Midbrain (tissue), 1 donor: ENCODE measurements at places on chromosomes 3 and 15.

DNA sequence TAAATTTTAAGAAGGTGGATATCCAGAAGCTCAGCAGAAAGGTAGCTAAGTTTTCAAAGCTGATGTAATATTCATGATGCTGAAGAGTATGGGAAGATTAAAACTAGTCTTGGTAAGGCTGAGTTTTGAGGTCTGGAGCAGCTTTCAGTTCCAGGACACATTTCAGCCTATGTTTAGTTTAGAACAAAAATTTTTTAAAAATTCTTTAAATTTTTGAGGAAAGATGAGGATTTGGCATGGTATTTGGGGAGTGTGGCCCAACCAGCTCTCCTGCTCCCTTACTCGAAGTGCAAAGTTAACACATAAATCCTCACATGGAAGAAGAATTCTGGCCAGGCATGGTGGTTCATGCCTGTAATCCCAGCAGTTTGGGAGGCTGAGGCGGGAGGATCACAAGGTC is 1039.1 kb downstream of the NAALADL2 start:
- no peak for DNase-seq

DNA sequence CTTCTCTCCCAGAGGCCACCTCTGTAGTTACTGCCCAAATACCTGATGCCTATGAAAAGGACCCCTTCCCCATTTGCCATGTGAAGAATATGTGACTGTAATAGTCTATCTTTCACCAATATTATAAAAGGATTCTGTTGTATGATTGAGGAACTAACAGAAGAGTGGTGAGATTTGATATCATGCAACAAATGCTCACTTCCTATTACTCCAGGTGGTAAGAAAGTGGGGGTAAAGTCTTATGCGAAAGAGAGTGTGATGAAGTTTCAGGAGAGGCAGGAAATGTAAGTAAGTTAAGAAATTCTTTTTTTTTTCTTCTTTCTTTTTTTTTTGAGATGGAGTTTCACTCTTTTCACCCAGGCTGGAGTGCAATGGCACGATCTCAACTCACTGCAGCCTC is 24.4 kb upstream of the RAP2B start:
- DNase-seq = no peak

DNA sequence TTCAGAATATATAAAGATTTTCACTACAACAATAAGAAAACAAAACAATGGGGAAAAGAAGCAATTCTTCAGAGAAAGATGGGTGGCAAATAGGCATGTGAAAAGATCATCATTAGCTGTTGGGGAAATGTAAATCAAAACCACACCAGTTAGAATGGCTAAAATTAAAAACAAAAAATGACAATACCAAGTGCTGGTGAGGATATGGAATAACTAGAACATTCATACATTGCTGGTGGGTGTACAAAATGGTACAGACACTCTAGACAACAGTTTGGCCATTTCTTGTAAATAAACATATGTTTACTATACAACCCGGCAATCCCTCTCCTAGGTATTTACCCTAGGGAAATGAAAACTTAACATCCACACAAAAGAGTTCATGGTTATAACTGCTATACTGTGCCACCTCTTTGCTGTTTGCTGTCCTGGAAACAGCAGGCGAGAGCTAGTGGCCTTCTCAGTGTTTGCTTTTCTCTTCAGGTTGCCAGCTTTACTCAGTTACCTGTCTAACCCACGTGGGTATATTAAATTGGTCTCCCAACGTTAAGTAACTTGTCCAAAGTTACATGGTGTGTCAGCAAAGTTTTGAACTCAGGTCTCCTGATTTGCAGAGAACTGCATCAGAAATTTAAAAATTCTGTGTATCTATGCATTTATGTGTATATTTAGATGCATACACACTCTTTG is 4.6 kb upstream of the NIT2 start:
- no peak for DNase-seq

- DNase-seq = no peak
Observed at GRCh38 chr3:81951106-81951505, 189.7 kb upstream of the GBE1 start.

- DNase-seq = no peak
Observed at GRCh38 chr3:99176169-99176964, 274.9 kb upstream of the DCBLD2 start.

DNA sequence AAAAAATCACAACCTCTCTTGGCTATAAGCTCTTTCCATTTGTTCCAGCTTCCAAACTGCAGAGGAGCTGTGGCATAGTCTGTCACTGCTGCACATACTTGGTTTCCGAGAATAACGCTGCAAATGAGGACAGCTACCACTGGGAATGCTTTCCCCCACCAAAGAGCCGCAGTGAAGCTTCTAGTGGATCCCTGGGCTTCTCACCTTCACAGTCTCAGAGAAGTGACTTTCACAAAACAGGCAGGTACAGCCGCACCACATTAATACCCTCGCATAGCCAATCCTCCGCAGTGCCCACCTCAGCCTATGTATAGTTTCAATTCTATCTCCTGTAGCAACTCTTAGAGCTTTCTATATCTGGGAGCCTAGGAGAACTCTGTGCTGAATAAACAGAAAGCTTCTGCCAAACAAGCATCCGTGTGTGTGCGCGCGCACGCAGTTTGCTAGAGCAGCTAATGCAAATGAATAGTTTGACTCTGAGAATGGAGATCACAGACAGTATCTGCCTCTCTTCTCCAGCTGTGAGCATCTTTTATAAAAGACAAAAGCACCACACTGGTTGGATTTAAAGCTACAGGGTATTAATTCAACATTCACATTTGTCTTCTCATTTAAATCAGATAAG is 81.9 kb upstream of the PLXND1 start:
- peak; percentile 90 for DNase-seq

DNA sequence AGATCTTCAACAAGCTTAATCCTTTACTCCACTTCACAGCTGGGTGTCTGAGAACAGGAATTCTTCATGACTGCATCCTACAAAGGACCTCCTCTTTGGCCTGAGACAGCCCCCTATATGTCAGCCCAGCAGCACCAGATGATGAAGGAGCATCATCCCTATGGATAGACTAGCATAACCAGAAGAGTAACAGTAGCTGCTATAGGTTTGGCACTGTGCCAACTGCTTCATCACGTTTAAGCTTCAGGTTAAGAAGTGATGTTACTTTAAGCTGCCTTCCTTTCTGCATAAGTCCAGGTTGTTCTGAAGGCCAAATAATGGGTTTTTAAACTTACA is 50.6 kb downstream of the CMSS1 start:
- no peak for DNase-seq

- no peak for DNase-seq
Observed at GRCh38 chr15:101469520-101470288, 19.8 kb downstream of the PCSK6 start.

DNA sequence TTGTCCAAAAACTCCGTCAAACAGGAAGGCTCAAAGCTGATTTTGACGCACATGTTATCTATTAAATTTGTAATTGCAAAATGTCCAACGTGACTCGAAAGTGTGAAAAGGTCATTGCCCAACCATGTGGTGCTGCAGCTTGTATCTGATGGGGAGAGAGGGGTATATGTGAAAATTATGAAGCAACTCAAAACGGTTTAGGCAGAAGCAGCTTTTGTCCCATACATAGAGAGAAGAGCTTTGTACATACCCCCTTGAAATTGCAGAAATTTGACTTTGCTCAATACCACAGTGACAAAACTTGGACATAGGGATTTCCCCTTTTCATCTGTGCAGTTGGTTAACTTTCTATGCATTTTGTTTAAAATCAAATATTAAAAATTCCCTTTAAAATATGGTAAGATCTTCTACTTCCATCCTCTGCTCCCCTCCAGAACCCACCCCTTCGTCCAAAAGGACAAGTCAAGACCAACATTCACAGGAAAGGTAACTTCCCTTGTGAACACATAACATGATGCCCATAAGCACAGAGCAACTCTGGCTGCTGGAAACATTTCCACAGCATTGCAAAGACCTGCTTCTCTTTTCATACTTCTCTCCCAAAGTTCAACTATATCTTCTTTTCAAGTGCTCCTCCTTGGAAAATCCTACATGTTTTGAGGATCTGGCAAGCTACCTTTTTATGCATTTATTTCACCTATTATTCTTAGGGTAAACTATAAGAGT is 253.7 kb upstream of the THBS1 start:
- DNase-seq = no peak

DNA sequence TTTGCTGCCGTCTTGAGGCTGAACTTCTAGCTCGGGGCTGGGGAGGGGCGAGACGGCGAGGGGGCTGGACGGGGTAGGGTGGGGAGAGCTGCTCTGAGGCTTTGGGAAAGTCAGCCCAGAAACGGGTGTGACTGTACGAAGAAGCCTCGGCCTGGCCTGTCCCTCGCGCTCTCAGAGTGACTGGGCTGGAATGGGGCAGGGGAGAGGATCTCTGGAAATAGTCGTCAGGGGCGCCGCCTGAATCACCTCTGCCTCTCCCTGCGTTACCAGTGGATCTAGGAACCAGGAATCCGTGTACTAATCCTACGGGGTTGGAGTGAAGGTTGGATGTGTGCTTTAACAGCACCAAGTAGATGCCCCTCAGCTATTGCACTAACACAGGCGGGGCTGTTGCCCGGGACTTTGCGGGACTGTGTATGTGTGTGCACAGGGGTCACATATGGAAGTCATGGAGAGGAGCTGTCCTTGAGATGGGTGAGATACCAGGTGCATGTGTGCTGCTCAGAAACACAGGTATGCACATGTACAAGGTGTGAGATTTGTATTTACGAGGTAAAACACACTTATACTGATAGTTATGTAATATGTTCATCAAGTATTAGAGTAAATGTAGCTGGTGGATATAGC is 591 bp downstream of the FOXL2NB start:
- no peak for DNase-seq

DNA sequence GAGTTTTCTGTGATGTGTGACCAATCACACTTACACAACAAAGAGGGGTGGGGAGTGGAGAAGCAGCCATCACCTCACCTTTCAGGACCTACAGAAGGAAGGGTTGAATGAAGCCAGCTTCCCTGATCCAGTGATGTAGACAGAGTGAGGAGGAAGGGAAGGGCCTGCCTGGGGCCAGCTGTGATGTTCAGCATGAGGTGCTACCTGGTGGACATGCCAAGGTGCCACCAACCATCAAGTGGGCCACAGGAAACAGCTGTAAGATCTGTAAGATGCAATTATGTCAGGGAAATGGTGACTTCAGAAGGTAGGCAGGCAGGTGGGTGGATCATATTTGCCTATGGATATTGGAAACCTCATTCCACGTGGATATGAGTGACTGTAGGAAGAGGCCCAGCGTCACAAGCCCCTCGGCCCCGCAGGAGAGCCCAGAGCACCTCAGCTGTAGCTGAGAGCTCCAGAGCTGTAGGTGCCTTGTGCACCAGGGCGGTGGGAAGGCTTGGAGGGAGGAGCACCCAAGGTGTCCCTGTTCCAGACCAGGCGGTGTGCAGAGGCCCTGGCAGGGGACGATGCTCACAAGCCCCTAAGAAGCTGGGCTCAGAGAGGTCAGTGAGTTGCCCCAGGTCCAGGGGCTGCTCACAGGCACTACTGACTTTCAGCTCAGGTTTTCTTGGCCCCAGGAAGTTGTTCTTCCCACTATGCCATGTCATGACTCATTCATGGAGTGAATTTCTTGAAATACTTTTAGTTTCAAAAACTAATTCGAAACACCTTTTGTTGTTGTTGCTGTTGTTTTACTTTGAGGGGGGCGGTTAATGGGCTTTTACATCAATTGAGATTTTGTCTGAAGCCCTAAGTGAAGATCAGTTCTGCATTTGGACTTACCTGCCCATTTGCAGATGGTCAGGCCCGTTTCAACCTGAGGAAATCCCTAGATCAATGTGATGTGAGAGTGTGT is 94.2 kb upstream of the ALDH1A3 start:
- no peak for DNase-seq

GRCh38 chr3:58989163-58989562 is 60.7 kb downstream of the CFAP20DC start:
- no peak for DNase-seq

- peak; percentile 37 for DNase-seq
Observed at GRCh38 chr3:1087066-1087560, 5.7 kb upstream of the CNTN6 start.

DNA sequence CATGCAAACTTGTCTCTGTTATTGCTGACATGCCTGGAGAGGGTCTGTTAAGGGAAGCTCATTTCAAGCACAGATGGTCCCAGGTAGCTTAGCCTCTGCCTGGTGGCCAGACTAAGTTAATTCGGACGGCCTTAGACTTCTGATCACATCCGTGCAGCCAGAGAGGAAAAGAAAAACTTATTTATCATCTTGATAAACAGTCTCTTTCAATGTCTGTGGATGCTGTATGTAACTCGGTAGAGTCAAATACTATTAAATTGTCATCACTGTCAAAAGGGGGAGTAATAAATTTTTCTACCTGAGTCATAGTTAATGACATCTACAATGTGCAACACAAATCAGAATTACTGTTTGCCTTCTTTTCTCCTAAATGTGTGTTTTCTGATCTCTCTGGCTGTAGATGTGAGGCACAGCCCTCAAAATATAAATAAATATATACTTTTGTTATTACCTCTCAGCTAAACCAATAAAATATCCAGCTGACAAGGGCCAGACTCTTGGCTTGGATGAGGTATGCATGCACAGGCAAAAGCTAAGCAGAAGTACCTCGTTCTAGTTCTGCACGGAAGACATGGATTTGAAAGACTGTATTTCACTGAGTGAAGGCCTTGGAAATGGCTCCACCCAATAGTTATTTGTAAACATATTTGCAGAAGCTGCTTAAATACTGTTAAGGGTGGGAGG is 530.0 kb downstream of the TAFA4 start:
- DNase-seq = no peak

DNA sequence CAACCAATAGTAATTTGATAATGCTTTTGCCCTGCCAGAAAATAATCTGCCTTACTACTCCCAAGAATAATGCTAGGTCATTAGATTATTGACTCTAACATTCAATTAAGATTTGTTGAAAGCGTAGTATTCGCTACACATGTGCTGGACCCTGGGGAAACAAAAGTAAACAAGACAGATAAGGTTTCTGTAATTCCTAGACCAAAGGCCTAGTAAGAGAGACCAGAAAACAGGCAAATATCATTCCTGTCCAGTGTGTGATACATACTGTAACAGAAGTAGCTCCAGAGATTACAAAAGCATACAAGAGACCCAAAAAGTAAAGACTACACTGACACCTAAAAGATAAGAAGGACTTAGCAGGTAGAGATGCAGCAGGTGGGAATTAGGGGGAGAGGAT is 60.8 kb downstream of the PLOD2 start:
- no peak for DNase-seq

DNA sequence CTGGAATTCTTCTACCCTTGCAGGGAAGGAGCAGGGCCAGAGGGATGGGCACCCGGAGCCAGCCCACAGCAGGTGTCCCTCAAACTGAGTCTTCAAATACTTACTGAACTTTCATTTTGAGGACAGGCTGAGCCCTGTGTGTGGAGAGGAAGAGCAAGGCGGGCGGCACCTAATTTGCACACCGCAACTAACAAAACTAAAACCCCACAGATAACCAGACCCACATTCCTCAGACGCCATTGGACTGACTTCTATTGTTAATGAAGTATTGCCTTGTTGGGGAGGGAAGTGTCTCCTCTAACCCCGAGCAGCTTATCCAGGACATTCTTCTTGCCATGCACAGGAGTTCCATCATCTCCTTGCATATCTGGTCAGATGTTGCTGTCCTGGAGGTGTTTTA is 105.2 kb upstream of the NR2E3 start:
- no peak for DNase-seq

DNA sequence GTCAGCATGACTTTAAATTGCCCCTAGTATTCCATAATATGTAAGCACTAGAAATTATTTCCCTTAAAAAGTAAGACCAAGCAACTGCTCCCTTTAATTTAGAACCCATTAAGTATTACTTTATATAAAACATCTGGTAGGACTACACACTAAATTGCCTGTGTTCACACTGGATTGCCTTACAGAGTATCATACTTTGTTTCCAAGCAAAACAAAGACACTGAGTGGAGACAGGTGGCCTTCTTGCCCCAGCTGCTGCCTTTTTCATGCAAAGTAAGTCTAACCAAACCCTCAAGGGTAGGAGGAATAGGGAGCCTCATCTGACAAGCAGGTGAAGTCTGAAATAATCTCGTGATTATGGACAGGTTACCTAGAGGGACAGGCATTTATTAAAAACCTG is 87.3 kb downstream of the PEX5L start:
- no peak for DNase-seq
